ENCODE measurements at places on chromosomes 16 and 17.

DNA sequence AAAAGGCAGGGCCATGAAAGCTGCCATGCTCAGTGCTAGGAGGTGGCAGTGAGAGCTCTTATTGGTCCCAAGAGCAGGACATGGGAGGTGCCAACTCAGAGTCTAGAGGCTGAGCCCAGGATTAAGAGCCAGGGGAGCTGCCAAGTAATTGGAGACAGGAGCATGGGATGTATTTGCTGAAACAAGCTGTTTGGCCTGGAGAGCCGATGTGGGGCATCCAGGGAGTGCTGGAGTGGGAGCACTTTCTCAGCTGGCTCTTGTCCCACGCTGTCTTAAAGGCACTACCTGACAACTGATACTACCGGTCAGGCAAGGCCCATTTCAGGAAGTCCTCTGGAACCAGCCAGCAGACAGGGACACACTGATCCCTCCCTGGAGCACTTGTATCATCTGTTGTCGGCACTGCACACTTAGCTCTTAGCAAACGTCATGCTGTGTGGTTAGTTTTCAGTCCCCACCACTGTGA is 19.3 kb downstream of the ANKFN1 start:
- no peak for DNase-seq

DNA sequence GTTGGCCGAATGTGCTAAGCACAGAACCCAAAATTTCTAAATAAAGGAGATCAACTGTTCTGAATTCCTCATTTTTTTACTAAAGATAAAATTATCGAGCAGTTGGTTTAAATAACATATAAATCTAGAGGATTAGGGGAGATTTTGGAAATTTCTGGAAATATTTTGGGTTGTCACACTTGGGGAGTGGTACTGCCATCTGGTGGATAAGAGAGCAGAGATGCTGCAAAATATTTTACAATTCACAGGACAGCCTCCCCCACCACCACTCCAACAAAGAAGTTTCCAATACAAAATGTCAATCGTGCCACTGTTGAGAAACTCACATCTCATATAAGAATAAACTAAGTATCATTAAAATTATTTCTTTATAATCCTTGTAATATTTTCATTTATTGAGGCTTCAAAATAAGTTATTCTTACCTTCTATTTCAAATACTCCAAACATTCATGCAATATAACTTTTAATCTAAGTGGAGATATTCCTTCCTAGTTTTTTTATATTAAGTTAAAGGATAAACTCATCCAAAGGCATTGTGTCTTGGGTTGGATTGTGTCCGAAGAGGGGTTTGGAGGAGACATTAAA is 17.0 kb upstream of the ABCA8 start:
- no peak for DNase-seq

DNA sequence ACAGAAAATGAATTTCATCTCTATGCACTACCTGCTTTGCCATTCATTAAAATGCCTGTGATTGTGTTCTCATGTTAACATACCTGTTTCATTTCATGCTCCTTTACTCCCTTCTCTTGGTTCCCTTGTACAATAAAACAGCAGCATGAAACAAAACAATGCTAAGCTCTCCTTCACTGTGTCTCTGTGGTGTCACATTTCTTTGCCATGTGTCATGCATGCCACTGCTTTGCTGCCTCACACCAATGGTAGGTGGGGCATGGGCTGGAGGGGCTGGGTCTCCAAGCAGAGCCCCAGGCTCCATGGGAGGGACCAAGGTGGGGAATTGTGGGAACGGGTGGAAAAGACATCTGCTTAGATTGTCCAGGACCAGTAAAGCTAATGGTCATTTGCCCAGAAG is 83.6 kb downstream of the RGS9 start:
- no peak for DNase-seq

DNA sequence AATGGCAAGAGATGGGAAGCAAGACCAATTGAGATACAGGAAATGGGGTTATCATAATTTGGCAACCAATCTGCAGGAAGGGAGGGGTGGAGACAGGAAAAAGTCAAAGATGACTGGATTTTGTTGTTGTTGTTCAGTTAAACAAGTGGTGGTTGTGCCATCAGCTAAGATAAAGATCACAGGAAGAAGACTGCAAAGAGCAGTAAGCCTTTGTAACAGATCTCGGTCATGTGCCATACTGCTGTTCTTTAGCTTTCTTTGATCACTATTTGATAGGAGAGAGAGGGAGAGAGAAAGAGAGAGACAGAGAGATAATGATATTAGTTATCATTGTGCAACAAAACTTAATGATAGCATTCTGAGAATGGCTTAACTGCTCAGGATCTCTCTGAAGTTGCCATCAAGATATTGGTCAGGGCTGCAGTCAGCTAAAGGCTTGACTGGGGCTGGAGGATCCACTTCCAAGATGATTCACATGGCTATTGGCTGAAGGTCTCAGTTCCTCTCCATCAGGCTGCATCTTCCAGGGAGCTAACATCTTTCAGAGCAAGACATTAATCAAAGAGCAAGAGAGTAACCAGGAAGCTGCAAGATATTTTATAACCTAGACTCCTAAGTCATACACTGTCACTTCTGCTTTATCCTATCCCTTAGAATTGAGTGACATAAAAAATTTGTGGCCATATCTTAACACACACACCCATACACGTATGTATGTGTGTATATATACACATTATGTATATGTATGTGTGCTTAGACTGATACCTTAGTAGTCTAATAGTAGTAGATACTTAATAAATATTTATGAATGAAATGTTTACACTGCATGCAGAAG is 405.0 kb downstream of the SHISA9 start:
- DNase-seq = no peak

GRCh38 chr16:66409156-66409555 is 17.9 kb upstream of the BEAN1 start:
- DNase-seq = no peak

DNA sequence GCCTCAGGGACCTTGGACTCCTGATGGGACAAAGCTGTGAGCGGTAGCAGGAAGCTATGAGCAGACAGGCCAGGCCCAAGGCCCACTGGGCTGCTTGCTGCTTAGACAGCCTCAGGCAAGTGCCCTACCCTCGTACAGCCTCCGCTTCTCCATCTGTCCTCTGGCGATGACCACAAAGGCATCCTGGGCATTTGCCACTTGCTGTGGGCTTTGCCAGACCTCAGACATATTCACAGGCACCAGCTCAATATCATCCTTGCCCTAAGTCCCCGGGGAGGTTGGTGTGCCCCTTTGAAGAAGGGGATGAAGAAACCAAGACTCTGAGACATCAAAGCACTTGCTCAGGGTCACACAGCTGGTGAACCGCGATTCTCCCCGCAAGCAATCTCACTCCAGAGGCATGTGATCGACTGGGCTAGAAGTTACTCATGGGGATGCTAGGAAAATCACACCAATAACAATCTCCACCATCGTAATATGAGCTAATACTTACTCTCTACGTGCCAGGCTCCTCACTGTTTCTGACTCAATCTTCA is 21.7 kb downstream of the PPL start:
- no peak for DNase-seq

DNA sequence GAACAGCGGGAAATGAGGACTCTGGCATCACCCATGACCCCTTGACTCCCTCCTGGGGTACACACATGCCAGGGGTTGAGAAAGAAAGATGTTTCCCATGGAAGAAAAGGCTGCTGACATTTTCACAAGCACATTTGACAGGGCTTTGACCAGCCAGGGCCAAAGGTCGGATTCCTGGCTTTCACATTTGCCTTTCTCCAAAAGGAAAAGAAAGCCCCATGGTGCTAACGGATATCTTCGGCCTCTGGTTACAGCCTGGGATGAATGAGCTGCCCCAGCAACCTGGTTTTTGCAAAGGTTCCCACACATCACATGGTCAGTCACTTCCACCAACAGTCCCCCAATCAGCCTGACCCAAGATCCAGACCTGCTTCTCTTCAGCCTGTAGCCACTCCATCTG is 478.2 kb upstream of the CDH11 start:
- no peak for DNase-seq

DNA sequence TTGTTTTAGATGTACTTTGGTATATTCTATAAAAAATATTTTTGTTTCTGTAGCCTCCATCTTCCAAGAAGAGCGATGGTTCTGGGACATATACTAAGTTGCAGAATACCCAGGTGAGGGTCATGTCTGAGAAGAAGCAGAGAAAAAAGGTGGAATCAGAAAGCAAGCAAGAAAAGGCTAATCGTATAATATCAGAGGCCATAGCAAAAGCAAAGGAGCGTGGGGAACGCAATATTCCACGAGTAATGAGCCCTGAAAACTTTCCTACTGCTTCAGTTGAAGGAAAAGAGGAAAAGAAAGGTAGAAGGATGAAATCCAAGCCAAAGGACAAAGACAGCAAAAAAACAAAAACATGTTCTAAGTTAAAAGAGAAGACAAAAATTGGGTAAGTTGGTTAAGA is 154.6 kb downstream of the CHD9 start:
- no peak for DNase-seq

DNA sequence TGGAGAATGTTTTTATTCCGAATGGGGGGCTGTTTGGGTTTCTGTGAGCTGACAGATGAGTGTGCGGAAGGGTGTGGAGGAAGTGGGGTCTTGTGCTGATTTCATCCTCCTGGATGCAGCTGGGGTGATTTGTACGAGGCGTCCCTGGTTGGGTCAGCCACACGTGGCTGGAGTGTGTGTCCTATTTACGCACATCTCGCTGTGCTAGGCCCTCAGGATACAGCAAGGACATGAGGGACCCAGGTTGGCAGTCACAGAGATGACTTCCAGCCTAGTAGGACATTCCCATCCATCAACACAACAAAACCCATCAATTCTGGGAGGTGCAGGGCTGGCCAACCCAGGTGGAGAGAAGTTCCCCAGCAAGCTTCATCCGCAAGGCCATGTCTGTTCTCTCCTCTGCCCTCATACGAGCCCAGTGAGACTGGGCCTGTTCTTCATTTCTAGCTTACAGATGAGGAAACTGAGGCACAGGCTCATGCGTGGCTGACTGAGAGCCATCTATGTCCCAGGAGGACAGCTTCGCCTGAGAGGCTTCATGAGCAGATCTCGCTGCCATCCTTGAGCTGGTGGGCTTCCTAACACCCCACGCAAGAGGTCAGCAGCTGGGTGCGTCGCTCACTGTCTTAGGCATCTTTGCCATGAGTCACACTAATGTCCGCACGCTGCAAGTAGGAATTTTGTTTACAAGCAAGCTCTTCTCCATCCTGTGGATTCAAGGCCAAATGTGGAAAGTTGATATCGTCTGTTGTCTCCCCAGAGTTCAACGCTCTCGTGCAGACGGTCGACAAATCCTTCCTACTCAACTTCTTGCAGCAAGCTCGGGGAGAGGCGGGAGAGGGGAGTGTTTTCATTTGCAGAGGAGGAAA is 24.4 kb downstream of the IRF8 start:
- no peak for DNase-seq

- DNase-seq = no peak
Observed at GRCh38 chr17:4665027-4665426, 23.5 kb upstream of the ALOX15 start.

Measured in activated CD8-positive, alpha-beta memory T cell treated with anti-CD3 and anti-CD28 coated beads for 48 hours (primary cell).